ENCODE measurements at places on chromosomes 7 and 10.

GRCh38 chr10:72906446-72906845 is 12.9 kb downstream of the OIT3 start:
- DNase-seq: no peak

DNA sequence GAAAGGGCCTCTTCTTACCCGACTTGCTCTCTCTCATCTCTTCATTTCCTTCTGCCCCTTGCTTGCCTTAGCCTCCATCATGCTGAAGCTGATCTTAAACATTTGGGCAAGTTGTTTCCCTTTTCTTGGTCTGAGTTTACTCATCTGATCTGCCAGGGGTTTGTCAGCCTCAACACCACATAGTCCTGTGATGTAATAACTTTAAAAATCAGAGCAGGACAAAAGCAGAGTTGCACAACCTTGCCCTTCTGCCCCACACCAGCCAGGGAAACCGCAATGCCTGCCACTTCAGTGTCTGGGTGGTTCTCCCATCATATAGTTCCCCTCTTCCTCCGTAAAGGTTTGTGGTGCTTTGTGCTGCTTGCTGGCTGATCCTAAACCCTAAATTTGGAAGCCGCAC is 9.9 kb upstream of the LIPM start:
- DNase-seq: no peak

DNA sequence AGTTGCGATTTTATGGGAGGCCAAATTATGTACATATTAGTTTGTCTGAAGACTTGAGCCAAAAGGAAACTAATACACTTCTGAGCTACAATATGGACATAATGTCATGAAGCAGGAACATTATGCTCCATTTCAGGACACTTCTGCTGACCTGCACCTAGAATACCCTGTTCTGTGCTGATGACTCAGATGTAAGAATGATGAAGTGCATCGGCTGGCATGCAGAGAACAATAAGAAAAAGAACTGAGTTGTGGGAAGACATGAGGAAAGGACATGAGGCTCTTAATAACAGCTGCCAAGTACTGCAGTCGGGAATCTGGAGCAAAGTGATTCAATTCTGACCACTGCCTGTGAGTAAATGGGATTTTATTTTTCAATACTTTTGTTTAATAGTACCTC is 192.9 kb upstream of the VSTM2A start:
- no peak for DNase-seq

DNA sequence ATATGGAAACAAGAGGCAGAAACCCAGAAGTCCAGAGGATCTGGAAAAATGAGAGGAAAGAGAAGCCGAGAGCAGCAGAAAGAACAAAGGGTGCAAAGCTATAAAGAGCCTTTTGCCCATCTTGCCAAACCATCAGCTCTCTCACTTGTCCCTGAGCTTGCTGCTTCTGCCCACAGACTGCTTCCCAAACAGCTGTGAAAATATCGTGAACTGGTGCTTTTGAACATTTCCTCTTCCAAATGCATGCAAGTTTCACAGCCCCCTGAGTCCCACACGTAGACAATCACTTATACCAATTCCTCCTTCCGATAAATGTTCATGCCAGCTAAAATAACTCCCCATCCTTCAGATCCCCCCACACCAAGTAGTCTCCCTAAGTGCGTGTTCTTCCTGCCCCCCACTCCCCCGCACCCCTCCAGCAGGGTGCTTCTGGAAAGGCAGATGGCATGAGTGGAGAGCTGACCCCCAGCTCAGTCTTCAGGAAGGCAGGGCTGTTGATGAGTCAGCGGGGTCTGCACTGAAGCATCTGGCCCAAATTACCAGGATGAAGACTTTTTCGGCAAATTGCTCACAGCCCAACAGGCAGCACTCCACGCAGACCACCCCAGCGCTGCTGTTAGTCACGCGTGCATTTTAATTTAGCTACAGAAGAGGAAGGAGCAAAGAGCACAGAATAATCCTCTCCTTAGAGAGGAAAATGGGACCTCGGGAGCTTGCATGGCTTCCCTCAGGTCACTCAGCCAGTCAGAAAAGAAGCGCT is 76.1 kb upstream of the KCNMA1 start:
- no peak for DNase-seq

- DNase-seq: no peak
Observed at GRCh38 chr7:98531717-98532116, 85.4 kb upstream of the NPTX2 start.

GRCh38 chr10:121405549-121405948 is 192.7 kb downstream of the FGFR2 start:
- DNase-seq: no peak

DNA sequence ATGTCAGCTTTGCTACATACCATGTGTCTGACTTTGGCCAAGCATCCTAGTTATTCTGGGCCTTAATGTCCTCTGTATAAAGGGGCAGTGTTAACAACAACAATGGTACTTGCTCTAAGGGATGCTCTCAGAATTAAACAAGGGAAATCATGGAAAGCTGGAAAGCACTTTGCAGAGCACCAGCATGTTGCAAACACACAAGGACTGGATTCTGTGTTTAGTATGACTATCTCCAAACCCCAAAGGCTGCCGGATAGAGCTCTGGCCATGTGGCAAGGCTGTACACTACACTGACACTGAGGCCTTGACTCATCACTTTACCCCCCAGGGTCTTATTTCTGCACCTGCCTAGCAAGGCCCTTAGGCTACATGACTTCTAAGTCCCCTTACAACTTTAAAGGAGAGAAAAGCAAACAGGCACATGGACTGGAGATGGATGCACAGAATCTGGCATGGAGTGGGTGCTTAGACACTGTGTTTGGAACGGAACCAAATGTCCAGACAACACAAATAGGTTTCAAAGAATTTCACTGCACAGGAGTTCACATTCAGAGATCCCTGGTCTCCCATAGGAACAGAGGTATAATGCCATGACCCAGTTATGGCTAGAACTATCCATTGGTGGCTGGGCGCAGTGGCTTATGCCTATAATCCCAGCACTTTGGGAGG is 74.6 kb downstream of the FAM13C start:
- DNase-seq: no peak

- DNase-seq: no peak
Observed at GRCh38 chr7:67900456-67900855, 903.8 kb downstream of the TYW1 start.

DNA sequence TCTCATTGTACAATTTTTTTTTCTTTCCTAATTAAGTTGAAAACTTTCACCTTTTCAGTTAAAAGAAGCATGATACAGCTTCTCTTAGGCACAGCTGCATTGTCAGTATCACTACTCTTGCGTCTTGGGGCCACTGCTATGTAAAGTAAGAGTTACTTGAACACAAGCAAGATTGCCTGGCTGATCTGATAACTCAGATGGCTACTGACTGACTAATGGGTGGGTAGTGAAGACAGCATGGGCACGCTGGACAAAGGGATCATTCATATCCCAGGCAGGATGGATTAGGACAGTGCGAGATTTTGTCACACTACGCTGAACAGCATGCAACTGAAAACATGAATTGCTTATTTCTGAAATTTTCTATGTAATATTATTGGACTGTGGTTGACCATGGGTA is 11.6 kb upstream of the ADAMTS14 start:
- DNase-seq: no peak

DNA sequence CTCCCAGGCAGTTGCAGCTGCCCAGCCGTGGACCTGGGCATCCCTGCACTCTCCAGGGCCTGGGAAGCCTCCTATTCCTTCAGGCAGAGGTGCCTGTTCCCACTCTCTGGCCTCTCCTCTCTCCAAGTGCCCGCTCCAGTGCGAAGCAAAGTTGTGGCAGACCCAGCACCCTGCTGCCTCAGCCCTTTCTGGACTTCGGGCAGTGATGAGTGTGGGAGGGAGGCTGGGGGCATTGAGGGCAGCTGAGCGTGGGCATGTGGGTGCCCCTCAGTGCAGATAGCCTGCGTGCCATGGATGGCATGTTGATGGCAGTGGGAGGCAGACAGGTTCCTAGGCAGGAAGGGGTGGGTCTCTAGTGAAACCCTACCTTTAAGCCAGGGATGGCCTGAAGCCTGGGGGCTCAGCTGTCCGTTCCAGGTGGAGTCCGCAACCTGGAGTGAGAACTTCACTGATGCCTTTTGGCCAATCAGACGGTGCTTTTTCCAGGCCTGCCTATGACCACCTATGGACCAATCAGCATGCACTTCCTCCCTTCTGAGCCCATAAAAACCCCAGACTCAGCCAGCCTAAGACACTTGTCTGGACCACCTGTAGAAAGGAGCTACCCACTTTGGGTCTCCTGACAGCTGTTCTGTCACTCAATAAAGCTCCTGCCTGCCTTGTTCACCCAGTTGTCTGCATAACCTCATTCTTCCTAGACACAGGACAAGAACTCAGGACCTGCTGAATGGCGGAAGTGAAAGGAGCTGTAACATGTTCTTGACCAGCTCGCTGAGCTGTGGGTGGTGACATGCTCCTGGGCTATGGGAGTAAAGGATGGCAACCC is 26.1 kb downstream of the SVIL start:
- no peak for DNase-seq

- no peak for DNase-seq
Observed at GRCh38 chr10:128286762-128287500, 160.7 kb upstream of the MKI67 start.

DNA sequence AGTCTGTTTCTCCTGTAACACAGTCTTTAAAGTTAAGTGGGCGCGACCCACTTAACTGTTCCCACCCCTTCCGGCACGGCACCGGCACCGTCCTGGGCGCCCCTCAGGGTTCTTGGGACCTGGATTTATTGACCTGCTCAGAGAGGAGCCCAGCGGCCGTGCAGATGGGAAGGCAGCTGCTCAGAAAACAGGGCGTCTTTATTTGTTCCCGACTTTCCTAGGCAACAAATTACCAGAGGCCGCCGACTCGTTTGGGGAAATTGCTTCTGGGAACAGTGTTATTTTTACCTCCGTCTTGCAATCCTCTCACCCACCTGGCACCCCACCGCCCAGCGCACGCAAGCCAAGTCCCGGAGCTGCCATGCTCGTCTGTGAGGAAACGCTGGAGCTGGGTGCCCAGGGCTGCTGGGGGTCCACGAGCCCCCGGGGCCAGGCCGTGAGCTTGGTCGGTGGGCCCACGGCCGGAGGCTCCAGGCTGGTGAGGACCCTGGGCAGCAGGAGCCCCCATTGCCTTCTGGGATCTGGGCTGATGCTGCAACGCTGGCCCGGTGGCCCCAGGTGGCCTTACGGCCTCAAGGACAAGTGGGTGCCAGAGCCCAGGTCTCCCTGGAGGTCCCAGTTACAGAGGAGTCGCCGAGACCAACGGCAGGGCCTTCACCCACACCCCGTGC is 14.9 kb upstream of the ADGRA1 start:
- DNase-seq: no peak

- no peak for DNase-seq
Observed at GRCh38 chr7:30988351-30989005, 24.7 kb downstream of the GHRHR start.

DNA sequence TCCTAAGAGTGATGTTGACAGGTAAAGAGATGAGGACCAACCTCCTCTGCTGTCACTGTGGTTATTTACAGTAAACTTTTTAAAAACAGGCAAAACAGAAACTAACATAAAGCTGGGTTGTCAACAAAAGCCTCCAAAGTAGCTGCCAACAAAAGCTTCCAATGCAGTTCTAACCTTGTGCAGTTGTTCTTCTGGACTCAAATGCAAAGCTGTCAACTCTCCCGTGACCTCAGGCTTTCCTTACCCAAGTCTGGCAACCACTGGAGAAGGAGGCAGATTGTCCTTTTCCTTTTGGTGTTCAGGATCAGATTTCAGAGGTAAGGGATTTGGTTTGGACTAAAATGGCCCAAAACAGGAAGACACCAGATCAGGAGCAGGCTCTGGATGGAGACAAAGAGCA is 63.1 kb downstream of the DLG5 start:
- DNase-seq: no peak

GRCh38 chr10:84292502-84292901 is 35.9 kb upstream of the CCSER2 start:
- no peak for DNase-seq

GRCh38 chr10:86285136-86285790 is 81.3 kb downstream of the GRID1 start:
- no peak for DNase-seq

GRCh38 chr10:84179059-84179710 is 5.6 kb downstream of the GPR15LG start:
- no peak for DNase-seq

DNA sequence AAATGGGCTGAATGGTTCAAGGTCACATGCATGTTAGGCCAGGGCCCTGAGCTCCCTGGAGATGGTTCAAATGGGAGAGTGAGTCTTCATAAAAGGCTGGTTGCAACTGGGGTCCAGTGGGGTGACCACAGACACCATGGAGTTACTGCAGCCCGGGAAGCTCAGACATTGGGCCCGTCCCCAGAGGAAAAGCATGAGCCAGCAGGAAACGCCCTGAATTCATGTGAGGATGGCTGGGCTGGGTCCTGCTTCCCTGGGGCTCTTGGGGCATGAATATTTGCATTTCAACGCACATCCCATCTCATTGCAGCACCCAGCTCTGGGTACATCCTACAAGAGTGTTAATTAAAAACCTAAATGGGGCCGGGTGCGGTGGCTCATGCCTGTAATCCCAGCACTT is 549.0 kb downstream of the TCERG1L start:
- DNase-seq: no peak

- no peak for DNase-seq
Observed at GRCh38 chr10:61100887-61101286, 156.9 kb upstream of the RHOBTB1 start.

DNA sequence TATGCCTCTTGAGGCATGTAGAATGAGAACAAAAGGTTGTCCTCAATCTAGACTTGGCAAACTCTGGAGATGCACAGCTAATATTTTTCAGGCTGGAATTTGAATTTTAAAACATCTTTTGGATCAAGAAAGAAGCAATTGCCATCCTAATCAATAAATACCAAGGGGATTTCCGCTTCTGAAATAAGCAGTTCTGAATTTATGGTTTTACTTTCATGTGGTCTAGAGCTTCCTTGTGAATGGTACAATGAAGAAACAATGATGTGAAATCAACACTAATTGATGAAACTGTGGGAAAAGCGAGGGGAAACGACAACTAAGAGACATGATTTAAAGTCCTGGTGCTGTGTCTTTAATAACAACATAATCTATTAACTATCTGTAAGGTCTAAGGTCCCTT is 1202.7 kb downstream of the SORCS3 start:
- DNase-seq: no peak

GRCh38 chr10:97714401-97715258 is 1.1 kb downstream of the MARVELD1 start:
- no peak for DNase-seq

GRCh38 chr10:22505911-22506685 is 160.8 kb downstream of the SPAG6 start:
- peak; percentile 26 for DNase-seq

DNA sequence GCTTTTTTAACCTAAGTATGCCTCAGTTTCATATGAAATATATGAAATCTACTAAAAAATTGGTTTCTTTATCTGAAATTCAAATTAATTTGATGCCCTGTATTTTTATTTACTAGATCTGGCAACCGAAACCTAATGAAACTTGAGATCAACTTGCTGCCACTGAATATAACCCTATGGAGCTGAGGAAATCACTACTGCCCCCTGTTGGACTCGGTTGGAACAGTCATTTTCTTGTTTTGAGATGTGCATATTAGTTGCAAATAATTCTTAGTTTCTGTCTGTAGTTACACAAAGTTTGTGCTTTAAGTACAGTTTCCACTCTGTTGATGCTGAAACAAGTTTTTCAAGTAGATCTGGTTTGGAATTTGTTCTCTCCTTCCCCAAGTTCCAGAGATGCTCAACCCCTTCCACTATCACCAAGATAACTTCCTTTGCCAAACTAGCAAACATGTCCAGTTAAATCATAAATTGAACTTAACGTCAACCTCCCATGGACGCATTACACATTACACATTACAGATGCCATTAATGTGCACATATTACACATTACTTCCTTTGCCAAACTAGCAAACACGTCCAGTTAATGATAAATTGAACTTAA is 22.2 kb upstream of the EXOC4 start:
- peak; percentile 17 for DNase-seq
